Esophagus squamous epithelium (tissue), 5 donors: ENCODE measurements at places on chromosomes 16 and 17.

DNA sequence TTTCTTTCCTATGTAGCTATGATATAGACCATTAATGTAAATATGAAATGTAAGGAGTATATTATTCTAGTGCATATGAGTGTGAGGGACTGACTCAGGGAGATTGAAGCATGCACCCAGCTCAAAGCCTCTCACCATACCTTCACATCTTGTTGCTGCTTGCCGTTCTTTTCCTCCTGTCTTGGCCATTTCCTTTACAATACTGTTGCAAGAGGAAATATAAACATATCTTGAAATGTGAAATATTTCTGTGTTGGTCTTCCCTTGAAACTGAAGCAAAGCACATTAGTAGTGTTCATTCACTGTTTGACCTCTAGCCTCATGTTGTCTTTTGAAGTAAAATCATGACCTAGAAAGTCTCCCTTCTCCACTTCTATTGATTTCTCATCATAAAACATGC lies 46.6 kb downstream of the PHKB start:
- no peak for DNase-seq

- no peak for DNase-seq
Observed at GRCh38 chr16:51163366-51163765, 12.3 kb upstream of the SALL1 start.

- no peak for DNase-seq
Observed at GRCh38 chr16:67148656-67149275, 2.0 kb downstream of the B3GNT9 start.

DNA sequence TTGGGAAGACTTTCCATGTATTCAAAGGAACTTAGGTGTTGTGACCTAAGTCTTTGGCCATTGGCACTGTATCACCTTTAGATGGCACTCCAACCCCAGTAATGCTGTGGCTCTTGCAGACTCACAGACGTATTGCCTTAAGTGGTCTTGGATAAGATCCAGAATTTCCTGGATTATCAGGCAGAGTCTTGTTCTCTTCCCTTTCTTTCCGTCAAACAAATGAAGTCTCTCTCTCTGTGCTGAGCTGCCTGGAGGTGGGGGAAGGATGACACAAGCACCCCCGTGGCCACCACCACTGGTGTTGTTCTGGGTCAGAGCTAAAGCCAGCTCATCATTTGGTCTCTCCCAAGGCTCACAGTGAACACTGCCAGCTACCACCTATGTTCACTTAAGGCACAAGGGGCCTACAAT lies 789.9 kb upstream of the KIF2B start:
- DNase-seq = no peak

DNA sequence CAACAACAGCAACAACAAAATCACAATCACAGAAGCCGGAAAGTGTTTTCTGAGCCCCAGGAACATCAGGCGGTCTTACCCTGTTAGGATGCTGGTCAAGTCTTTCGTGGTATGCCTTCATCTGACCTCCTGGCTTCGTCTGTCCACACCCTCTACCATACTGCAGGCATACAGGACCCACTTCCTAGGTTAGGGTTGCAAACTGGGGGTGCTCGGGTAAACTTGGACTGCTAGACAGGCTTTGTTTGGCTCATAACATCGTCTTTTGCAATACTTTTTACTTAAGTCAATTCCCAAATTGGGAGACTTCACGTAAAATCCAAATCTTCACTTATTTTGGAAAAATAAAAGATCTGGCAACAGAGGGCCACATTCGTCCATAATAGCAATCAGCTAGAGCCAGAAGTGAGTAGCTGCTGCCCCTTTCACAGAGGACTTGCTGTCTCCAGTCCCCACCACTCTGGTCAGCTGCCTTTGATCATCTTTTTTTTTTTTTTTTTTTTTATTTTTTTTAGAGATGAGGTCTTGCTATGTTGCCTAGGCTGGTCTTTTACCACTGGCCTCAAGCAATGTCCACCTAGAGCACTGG lies 30.0 kb downstream of the CHD9 start:
- DNase-seq = no peak

- no peak for DNase-seq
Observed at GRCh38 chr17:78779850-78780249, 2.2 kb downstream of the CYTH1 start.

GRCh38 chr16:590188-590814 lies 435 bp downstream of the RAB40C start:
- no peak for DNase-seq
